ENCODE measurements at places on chromosomes 13 and 19. TPM values are rescaled to one million over a fixed set of nuclear protein-coding genes. Genes with fewer than 3 reads are reported as not detected.

The DAND5 gene
- not detected for total RNA-seq

The SLC25A23 gene
- total RNA-seq, result 27.7 TPM

The SEMA6B gene
- total RNA-seq, result 1.7 TPM

The RINL gene
- total RNA-seq, result 1.3 TPM

The CEACAM16 gene
- total RNA-seq, result not detected

The CDC42EP5 gene
- 7.9 TPM for total RNA-seq
